ENCODE measurements at places on chromosomes 2 and 18.
A peak's percentile ranks its signal among the peaks of the same experiment; 100 is the strongest.

DNA sequence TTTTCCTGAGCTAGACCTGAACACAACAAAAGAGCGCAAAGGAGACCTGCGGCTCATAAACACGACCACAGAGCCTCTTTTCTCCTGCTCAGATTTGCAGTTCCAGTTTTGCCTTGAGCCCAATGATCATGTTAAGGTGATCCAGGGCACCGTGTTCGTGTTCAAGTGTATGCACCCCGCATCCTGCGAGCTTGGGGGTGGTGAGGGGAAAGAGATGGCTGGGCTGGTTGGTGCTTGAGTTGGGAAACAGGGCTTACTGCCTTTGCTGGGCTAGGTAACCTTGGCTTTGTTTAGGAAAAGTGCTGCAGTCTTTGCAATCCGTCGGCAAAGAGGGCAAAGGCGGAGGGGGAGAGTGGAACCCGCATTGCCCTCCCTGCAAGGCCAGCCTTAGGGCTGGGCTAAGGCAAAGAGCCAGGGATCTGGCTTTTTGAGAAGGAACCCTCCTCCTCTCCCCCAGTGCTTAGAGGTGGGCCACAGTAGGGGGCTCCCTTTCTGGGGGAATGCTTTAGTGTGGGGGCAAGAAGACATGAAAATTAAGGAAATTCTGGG is 1.3 kb downstream of the HOXD10 start:
- no peak for DNase-seq

- DNase-seq = no peak
Observed at GRCh38 chr2:210461401-210461800, 15.2 kb downstream of the LANCL1 start.

GRCh38 chr2:152585830-152586484 is 131.3 kb downstream of the PRPF40A start:
- DNase-seq = peak; percentile 18

DNA sequence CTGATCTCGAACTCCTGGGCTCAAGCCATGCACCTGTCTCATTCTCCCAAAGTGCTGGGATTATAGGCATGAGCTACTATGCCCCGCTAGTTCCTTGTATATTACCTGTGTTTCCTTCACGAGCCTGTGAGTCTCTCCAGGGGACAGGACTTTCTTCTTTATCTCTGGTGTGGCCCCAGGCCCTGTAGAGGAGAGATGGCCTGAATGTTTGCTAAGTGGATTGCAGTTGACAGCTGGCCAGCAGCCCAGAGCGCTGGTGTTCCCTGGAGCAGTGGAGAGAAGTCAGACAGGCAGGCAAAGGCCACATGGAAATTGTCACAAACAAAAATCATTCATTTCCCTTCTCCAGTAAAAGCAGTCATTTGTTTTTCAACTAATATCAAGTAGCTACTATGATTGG is 17.9 kb downstream of the LPIN1 start:
- DNase-seq = no peak

- DNase-seq = peak; percentile 51
Observed at GRCh38 chr2:86396291-86396785, 44.8 kb upstream of the KDM3A start.

DNA sequence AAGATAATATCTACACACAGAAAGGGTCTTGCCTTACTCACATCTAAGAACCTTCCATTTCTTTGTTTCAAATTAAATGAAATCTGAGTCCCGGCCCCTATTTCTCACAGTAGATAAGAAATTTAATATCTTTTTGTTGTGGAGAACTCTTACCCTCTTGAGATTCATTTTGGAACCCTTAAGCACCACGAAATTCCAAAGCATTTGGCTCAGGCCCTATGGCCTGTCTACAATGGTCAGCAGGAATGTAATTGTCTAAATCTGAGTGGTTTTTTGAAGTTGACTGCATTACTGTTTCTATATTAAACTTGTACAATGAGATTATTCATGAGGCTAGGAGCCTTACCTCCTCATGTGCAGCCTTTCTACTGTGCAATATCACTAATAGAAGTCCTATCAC is 723.3 kb downstream of the TSN start:
- no peak for DNase-seq

DNA sequence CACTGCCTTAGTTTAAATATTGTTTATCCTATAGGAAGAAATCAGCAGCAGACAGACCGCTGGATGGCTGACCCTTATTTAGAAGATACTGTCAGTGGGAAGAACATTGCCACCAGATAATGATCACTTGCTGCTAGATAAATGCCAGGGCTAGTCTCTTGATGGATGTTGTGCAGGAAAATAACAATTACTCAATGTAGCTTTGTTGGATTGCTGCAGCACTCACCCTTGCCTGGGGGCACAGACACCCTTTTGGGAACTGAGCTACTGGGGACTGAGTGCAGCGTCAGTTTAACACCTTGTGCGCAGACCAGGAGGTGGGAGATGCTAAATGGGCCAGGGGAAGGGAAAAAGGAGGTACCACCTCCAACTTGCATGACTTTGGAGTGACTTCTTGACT is 64.2 kb upstream of the CAPN13 start:
- no peak for DNase-seq

DNA sequence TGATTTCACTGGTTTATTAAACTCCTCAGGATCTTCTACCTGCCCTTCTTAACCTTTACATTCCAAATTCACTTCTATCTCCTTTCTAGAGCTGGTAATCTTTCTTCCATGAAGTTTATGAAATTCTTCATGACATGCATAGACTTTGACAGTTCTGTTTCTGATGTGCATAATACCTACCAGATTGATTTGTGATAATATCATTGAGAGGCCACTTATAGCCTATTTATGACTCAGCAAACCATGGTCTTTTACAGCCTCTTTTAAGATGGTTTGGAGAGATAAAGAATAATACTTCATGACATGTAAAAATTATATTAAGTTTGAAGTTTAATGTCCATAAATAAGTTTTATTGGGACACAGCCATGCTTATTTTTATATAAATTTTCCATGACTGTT is 14.0 kb downstream of the SCN2A start:
- DNase-seq = no peak

GRCh38 chr2:215918901-215919599 is 94.3 kb downstream of the MREG start:
- no peak for DNase-seq

GRCh38 chr2:45980161-45980865 is 316.9 kb upstream of the EPAS1 start:
- no peak for DNase-seq

GRCh38 chr2:101587251-101587650 is 110.3 kb upstream of the MAP4K4 start:
- no peak for DNase-seq

- no peak for DNase-seq
Observed at GRCh38 chr2:98382739-98383138, 36.5 kb downstream of the CNGA3 start.

- DNase-seq = peak; percentile 16
Observed at GRCh38 chr2:143513081-143513480, 383.9 kb downstream of the ARHGAP15 start.

DNA sequence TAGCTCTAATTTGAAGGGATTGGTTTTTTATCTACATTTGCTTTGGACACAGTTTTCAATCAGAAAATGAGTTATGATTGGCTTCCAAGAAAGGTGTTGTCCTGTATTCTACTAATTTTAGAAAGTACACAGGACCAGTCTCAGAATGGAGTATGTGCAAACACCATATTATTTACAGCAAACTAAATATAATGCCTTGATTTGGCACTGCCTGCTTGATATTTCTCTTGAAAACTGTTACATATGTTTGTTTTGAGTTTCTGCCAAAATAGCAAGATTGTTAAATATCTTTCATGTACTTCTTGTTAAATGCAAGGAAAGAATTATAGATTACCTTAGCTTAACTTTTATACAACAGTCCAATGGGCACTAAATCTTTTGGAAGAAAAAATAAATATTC is 694.9 kb downstream of the KCNJ3 start:
- no peak for DNase-seq

- DNase-seq = no peak
Observed at GRCh38 chr2:197927994-197928393, 123.6 kb downstream of the PLCL1 start.

- no peak for DNase-seq
Observed at GRCh38 chr2:151902829-151903228, 74.6 kb upstream of the ARL5A start.

Data from HepG2 (cell line).